DMS 273 treated with DMSO at 0.1 percent for 48 hours (cell line): ENCODE measurements at places on chromosomes 6 and 20.

DNA sequence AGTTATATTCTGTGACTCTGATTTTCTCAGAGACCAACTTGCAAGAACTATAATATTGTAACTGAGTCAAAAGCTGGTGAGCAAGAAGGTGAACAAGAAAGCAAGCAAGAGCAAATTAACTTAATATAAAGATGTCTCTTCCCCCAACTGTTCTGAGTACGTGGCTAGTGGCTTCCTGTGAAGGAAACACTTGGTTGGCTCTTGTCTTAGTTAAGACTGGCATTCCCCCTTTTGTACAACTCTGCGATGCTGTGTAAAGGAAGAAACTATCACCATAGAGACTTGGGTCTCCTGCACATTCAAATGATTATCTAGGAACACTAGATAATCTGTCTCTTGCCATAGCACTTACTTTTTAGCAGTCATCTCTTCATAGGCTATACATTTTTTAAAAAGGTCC is 47.3 kb upstream of the TNFAIP3 start:
- DNase-seq = no peak

- DNase-seq = no peak
Observed at GRCh38 chr6:39931607-39932006, 2.7 kb downstream of the MOCS1 start.

GRCh38 chr20:48799328-48800105 is 28.3 kb downstream of the PREX1 start:
- DNase-seq = no peak

- no peak for DNase-seq
Observed at GRCh38 chr6:153436351-153436750, 305.3 kb upstream of the RGS17 start.
